Mammary microvascular endothelial cell (primary cell): ENCODE measurements at places on chromosomes 4 and X. TPM values are rescaled to one million over a fixed set of nuclear protein-coding genes. Genes with fewer than 3 reads are reported as not detected.

DOCK11 gene
- total RNA-seq, result 0.60 and 1.1 TPM in 2 replicates

FAM236C gene
- not detected in 2 replicates for total RNA-seq

PLAC8 gene
- total RNA-seq, result 1.5 and 2.1 TPM in 2 replicates

YIPF7 gene
- not detected in 2 replicates for total RNA-seq

ZCCHC12 gene
- 0.33 TPM in 1 of 2 replicates, not detected in the other for total RNA-seq

DDX53 gene
- total RNA-seq, result not detected in 2 replicates

MID2 gene
- 33.9 and 34.2 TPM in 2 replicates for total RNA-seq

DCX gene
- not detected in 2 replicates for total RNA-seq
